Activated effector memory CD4-positive, alpha-beta T cell treated with anti-CD3 and anti-CD28 coated beads, Interleukin-2, amount 50 U/mL, for 16 hours (primary cell): ENCODE measurements at places on chromosomes 1 and 21.

- no peak for DNase-seq
These were observed 132.9 kb upstream of the POU3F1 start for GRCh38 chr1:38179483-38179882.

DNA sequence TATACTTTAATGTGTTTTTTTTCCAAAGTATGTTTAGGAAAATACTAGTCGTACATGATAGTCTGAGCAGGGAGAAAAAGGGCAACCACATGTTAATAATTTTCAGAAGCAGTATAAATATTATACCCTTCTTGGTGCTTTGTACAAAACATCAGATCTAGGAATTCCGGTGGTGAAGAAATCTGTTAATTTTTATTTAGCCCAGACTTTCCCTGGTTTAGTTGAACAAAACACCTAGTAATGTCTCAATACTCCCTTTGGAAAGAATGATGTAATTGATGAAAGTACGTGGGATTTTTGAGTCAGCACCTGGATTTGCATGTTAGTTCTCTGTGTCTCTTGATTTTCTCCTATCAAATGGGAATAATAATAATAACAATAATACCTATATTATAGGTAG, 38.4 kb upstream of the KCNK2 start:
- DNase-seq: no peak

DNA sequence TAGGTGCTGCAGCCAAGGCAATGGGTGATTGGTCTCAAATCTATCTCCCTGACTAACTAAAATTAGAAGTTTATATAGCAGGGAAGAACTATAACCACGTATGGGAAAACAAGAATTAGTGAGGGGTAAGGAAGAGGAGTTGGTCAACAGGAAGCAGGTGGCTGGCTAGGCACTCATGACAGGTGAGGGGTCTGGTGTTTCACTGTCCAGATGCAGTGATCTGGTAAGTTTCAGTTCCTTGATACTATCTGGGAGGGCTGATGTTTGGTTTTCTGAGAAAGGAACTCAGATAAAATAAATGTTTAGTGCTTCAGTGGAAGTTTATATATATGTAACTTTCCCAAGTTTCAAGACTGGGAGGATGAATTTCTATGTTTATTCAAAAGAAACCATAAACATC, 11.6 kb upstream of the POU2F1 start:
- DNase-seq: no peak

DNA sequence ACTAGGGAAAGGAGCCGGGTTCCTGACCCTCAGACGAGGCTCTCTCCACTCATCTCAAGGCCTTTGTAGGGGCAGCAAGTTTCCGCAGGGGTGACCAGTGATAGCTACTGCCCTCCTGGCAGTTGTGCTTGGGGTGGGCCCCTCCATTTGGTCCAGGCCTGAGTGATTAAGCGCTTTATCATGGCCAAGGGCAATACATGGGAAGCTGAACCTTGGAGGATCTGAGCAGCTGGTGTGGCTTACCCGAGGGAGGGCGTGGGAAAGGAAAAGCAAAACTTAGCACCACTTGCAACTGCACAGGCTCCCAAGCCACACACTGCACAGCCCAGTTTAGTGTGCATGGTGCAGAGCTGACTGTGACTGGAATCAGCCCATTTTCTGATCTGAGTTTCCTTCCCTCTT, 47.8 kb downstream of the GADD45A start:
- DNase-seq: no peak
